Stomach (tissue), 19 donors: ENCODE measurements at places on chromosomes 6 and 20. TPM values are rescaled to one million over a fixed set of nuclear protein-coding genes. Genes with fewer than 3 reads are reported as not detected.
A peak's percentile ranks its signal among the peaks of the same experiment; 100 is the strongest.

Gene PHF20
- 27.3 TPM for polyA plus RNA-seq

Gene SMPDL3A
- polyA plus RNA-seq = 34.2 TPM

Gene RAET1L
- polyA plus RNA-seq = 5.0 TPM

Gene MEI4
- polyA plus RNA-seq = not detected

Gene RUNX2
- polyA plus RNA-seq = 2.7 TPM

Gene BCAS1
- polyA plus RNA-seq = 36.4 TPM

Gene PPP1R16B
- polyA plus RNA-seq = 1.5 TPM

Gene FYN
- 18.0 TPM for polyA plus RNA-seq

- no peak for DNase-seq
These were observed 239.2 kb downstream of the SYNDIG1 start for GRCh38 chr20:24708411-24709295.

- no peak for DNase-seq
These were observed 183.0 kb upstream of the MMS22L start for GRCh38 chr6:97465877-97466561.

- DNase-seq = peak; percentile 91
These were observed 124.5 kb downstream of the MRPL14 start for GRCh38 chr6:44002593-44003344.

- no peak for DNase-seq
These were observed 62.7 kb downstream of the THBS2 start for GRCh38 chr6:169190970-169191369.

DNA sequence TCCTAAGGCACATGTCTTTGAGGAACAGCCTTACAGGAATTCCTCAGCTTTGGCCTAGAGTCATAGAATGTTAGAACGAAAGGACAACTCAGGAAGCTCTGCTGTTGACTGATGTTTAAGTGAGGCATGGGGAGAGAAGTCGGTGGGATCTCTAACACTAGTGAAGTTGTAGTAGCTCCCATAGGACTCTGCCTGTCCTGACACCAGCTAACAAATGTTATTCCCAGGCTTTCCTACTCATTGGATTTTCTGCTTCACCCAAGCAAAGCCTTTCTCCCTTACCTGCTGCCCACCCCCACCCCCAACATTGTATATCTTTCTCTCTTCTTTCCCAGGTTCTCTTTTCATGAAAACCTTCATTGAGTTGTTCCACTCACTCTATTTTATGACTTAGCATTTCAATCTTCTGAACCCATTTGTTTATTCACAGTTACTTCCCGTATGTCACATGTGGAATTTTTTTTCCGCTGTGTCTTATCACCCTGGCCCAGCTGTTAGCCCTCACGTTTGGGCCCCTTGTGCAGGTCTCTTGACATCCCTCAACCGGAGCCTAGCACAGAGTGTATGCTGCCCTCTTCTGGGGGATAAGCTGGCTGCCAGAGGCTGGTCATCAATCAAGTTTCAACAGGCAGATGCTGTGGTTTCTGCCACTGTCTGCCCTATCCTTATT is 39.2 kb upstream of the RNF8 start:
- peak; percentile 78 for DNase-seq

DNA sequence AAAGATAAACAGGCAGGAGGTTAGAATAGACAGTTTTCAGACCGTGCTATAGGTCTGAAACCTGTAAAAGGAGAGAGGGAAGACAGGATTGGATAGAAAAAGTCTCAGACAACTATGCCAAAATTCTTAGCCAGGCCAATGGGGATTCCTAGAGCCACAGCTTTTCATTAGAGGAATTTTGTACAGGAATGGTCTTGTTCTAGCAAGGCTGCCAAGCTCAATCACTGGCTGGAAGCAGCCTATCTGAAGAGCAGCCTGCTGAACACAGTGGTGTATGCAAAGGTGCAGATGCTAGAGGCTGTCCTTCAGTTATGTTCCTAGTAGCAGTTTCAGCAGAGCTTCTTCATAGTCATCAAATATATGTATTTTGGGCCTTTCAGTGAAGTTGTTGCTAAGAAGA is 313.1 kb downstream of the GRIK2 start:
- DNase-seq = no peak

DNA sequence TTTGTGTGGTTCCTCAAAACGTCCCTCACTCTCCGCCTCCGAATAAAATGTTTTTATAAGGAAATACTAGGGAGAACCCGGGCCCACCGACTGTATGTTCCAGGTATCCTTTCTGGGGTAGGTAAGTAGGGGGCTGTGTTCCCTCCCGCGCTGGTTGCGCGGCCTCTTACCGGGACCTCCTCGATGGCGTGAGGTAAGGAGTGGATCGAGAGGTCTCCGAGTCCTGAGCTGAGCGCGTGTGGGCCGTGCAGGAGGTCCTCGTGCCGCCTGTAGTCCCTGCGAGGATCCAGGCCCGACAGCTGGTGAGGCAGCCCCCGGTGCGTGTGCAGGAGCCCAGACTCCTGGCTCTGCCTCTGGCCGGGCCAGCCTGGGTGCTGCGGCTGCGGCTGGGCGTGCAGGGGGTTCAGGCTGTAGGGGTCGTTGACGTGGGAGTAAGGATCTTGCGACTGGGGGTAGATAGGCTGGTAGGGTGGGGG is 5.1 kb downstream of the TFAP2A start:
- no peak for DNase-seq

DNA sequence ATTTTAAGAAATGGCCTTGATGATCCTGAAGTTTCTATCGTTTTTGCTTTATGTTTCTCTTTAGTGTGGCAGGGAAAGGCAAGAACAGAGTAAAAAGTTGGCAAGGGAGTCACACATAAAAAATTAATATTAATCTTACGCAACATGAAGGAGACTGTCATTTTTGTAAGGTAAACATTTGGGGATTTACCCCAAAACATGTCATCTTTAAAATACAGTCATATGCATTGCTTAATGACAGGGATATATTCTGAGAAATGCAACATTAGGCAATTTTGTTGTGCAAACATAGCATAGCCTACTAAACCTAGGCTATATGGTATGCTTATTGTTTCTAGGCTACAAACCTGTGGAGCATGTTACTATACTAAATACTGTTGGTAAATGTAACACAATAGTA is 5.4 kb downstream of the RBL1 start:
- DNase-seq = no peak

- DNase-seq = no peak
These were observed 2.2 kb upstream of the TOMM6 start for GRCh38 chr6:41785254-41785653.

GRCh38 chr6:26254724-26255123 is 110.3 kb upstream of the BTN3A2 start:
- no peak for DNase-seq

DNA sequence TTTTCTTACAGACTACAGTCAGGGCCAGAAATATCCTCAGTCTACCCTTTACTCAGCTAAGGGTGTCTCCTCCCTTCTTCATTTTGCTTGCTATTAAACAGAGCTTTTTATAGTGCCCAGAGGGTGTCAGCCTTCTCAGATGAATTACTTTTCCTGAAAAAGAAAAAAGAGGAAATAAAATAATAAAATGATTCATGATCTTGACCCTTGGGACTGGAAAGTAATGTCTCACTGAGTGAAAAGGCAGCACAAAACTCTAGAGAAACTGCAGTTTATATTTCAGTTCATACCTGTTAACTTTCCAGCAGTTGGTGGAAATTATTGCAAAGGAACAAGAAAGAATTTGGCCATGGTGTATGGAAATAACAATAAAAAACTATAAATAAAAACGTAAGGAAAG is 170.6 kb downstream of the IBTK start:
- no peak for DNase-seq

DNA sequence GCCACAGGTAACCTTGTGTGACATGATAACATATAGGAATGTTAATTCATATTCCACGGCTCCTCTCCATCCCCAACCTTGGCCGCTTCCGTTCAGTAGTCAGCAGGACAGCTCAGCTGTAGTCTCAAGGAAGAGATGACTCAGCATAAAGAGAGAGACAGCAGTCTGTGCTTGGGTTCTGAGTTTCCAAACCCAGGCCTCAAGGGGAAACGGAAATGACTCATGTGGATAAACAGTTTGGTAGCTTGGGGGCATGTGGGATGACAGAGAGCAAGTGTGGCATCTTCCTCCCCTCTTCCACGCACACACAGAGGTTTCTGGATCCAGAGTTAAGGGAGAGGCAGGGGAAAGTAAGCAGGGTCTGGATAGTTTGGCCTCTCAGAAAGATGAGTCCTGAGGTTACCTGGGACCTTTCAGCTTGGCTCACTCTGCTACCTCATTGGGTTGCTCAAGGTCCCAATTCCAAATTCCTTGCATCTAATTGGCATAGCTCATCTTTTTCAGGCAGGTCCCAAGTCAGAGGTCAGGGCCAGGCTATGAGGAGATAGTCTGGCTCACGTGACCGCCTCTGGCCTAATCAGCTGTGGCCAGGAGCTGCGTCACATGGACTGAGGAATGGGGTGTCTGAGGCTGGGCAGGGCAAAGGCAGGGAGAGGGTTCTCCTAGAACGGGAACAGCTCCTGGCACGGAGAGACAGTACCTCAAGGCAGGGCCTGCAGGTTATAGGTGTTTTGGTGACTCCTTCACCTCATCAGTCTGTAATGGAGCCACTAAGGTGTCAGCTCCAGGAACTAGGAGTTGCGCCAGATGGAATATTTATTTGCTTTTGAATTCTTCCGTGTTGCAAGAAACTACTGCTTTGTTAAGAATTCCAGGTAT is 36.5 kb upstream of the MLN start:
- DNase-seq = no peak

DNA sequence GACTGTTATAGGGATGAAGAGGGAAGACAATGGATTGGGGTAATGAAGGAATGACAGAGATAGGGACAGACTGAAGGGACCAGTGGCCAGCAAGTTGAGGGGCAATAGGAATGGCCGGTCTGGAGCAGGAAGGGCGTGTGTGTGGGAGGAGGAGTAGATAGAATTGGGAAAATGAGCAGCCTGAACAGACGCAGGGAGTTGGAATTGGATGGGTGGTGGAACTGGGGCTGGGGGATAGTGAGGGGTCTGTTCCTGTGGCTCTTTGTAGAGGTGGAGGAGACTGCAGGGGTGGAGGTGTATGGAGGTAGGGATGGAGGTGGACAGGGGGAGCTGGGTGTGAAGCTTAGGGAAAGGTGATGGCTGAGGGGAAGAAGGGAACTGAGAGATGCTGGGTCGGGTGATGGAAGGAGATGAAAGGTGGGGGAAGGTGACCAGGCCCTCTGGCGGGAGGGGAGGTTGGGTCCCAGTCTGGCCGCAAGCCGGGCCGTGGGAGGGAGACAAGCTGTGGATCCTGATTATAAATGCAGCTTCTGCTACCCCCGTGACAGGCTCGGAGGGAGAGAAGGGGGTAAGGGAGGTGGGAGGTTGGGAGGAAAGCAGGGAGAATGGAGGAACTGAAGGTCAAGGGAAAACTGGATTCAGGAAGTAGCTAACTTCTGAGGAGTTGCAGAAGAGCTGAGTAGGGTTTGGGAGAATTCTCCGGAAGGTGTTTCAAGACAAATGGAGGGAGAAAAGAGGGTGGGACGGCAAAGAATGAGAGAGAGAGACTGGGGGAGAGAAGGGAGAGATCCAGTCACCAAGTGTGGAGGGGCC is 5.2 kb downstream of the SYNGAP1 start:
- no peak for DNase-seq

GRCh38 chr6:165987483-165988301 is 180.0 kb downstream of the TBXT start:
- DNase-seq = peak; percentile 54

- no peak for DNase-seq
These were observed 31.5 kb upstream of the IRAK1BP1 start for GRCh38 chr6:78835817-78836216.

DNA sequence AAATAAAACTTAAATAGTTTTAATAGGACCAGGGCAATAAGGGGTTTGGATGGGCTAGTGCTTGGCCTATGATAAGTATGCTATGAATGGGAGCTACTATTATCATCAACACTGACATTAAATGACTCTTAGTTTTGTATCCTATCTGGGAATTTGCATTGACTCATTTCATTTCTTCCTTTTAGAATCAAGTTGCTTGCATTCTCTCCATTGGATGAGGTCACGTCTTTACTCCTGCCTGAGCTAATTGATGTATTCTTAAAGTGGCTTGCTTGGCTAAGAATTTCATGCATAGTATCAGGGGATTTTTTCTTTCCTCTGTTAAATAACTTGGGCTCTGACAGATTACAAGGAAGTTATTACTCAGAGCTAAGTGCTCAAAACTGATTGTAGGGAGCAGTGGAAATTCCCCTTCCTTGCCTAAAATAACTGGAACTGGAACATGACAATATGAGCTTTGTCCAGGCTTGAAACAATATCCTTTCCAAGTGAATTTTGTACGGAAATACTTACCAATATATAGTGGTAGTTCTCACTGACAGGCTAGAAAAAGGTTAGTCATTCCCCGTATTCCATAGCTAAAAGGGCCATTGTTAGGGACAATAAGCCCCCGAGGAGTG is 169.9 kb downstream of the BCAS1 start:
- DNase-seq = no peak

- DNase-seq = no peak
These were observed 73.7 kb downstream of the ESR1 start for GRCh38 chr6:151881231-151881630.

DNA sequence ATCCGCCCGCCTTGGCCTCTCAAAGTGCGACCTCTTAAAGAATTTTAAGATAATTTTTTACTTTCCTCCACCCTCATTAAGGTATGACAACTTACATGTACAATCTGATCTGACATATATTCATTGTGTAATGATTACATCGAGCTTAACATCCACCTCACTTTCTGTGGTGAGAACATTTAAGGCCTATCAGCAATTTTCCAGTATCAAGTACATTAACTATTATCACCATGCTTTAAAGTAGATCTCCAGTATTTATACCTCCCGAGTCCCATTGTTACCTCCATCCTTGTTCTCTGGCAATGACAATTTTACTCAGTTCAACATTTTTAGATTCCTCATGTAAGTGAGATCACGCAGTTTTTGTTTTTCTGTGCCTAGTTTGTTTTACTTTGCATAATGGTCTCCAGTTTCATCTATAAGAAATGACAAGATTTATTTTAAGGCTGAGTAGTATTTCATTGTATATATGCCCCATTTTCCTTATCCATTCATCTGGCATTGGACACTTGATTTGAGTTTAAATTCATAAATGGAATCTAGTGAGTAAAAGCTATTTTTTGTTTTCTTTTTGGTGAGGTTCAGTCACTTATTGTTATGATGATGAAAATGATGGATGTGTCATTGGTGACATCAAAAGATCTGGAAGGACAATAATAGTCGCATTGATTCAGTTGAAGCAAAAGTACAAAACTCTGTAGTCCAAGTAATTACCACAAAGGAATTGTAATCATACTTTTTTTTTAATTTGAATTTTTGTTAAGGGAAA is 87.0 kb downstream of the OR2B2 start:
- DNase-seq = no peak

DNA sequence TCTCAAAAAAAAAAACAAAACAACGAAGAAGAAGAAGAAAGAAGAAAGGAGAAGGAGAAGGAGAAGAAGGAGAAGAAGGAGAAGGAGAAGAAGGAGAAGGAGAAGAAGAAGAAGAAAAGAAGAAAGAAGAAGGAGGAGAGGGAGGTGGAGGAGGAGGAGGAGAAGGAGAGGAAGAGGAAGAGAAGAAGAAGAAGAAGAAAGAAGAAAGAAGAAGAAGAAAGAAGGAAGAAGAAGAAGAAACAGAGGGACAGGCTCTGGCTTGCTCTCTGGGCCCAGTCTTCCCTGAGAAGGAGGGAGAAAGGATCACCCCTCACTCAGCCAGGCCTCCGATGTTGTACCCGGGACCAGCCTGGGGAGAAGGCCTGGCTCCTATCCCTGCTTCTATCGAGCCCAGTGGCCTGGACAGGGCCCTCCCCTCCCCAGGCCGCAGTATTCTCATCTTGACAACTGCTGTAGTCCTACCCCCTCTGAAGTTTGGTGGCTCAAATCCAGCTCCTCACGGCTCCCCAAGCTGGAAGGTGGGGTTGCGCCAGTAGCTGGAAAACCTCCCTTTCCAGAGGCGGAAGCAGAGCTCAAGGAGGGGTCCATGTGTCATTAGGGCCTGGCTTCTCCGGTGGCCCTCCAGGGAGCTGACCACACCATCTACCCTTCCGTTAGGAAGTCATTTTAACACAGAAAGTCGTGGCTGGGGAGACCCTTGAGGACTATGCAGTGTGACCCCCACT is 18.9 kb downstream of the C6orf132 start:
- no peak for DNase-seq
